ENCODE measurements at places on chromosomes 16 and 17.

DNA sequence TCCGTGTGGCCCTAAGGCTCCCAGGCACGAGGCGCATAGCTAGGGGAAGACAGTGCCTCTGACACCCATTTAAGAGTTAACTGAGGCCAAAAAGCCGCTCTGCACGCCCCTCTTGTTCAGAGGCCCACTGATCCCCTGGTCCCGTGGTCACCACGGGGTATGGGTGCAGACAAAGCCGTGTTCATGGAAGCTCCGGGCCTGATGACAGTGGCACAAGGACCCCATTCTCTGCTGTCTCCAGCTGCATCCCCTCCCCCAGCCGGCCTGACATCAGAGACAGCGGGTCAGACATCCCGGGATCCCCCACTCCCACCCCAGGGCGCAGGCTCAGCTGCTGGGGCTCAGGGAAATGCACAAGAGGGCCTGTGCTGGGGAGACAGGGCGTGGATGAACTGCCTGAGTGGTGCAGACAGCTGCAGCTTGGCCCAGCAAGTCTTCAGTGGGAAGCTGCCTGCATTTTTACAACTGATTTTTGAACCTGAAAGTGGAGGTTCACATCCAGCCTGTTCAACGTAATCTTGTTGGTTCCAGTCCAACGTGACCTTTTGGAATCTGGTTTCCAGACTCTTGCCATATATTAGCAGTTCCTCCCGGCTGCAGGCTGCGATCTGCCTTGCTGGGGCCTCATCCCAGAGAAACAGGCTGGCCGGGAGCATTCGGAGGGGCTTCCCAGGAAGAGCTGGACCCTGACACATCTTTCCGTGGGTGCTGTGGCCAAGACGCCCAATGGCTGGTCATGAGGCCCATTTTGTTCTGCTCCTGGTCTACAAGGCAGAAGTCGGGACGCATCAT, 9.7 kb upstream of the BAHCC1 start:
- no peak for DNase-seq

GRCh38 chr17:47875011-47875985, 20.7 kb upstream of the SP2 start:
- DNase-seq = no peak

DNA sequence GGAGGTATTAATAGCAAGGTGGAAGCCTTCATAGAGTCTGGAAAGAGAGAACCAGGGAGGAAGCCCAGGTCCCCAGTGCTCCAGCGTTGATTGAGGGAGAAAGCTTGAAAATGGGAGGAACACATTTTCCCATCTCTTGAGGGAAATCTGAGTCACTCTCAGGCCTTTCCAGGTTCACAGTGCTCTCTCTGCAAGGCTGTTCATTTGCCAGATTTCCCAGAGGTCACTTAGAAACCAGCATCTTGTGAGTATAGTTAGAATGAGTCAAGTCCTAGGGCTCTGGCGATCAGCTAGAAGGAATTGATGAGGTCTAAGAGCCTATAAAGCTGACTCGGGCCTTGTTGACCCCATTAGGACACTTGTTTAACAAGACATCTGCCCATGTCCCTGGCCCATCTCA, 17.7 kb upstream of the ZNF594 start:
- no peak for DNase-seq

DNA sequence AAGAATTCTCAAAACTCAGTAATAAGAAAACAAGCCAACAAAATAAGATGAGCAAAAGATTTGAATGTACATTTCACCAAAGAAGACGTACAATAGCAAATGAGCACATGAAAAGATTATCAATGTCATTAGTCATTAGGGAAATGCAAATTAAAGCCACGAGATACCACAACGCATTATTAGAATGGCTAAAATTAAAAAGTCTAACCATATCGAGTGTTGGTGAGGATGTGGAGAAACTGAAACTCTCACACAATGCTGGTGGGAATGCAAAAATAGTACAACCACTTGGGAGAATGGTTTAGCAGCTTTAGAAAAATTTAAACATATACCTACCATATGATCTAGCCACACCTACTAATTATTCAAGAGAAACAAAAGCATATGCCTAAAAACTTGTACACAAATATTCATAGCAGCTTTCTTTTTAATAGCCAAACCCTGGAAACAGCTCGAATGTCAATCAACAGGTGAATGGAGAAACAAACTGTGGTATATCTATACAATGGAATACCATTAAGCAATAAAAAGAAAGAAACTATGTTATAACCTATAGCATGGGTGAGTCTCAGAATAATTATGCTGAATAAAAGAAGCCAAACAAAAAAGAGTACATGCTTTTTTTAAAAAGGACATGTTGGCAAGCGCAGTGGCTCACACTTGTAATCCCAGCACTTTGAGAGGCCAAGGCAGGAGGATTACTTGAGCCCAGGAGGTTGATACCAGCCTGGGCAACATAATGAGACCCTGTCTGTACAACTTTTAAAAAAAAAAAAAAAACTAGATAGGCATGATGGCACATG, 103.6 kb downstream of the LITAF start:
- DNase-seq = no peak

DNA sequence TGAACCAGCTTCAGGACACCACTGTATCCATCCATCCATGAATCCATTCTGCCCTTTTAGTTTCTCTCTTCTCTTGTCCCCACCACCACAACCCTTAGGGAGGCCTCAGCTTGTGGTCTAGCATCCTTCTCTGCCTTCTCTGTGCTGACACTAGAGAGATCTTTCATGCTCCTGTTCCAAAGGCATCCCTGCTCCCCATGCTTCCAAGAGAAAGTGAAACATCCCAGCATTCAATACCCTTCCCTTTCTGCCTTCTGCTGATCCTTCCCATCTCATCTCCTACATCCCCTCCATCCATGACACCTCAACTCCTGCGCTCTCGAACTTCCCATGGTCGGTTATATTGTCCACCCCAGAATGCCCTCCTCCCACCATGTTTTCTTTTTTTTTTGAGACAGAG, 10.0 kb downstream of the RAPGEFL1 start:
- no peak for DNase-seq

DNA sequence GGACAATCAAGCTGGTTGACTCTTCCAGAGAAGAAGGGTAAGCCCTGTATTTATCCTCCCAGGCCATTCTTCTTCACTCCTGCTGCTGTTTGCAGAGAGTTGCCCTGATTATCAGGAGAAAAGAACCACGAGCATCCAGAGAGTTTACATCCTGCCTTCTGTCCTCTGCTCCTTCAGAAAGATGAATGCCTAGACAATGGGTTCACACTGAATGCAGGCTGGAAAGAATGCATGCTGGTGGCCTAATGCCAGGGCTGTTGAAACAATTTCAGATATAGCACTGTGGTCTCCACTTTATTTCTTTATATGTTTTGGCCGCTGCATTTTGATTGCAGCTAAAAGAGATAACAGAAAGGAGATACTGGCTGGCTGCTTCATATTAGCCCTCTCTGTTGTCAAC, 21.2 kb upstream of the HAS3 start:
- no peak for DNase-seq

GRCh38 chr17:69018687-69019086, 42.0 kb downstream of the ABCA9 start:
- DNase-seq = no peak

- no peak for DNase-seq
Measured at GRCh38 chr17:6348891-6349290, 86.0 kb downstream of the AIPL1 start.

DNA sequence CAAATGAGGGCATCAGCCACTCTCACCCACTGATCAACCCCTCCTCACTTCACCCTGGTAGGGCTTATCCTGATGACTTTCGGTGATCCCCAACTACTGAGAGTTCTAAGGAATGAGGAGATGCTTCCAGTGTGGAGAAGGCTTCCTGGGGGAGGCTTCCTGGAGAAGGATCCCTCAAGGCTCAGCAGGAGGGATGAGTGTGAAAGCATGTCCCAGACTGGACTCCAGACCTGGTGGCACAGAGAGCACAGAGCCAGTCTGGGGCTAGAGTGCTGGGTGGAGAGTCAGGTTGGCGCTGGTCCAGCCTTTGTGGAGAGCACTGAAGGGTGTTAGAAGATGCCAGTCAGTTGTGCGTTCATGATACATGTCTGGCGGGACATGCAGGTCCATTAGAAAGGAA, 53.7 kb downstream of the PLD6 start:
- no peak for DNase-seq

GRCh38 chr17:19579867-19580565, 46.4 kb downstream of the SLC47A1 start:
- DNase-seq = no peak

GRCh38 chr16:86525696-86526095, 15.4 kb downstream of the FOXF1 start:
- DNase-seq = no peak

DNA sequence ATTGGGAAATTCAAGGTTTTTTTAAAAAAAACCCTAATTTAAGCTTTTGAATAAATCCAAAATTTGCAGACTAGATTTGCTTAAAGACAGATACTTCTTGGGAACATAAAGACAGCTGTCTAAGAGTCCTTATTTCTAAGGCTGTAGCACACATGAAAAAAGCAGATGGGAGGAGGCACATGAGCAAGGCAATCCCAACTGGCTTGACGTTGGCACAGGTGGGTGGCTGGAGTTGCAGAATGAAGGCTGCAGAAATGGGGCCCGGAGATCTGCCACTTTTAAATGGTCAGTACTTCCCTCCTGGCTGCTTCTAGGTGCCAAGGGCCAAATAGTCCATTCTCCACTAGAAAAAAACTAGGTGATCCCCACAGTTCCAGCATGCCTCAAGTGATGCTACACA, 4.4 kb downstream of the KIAA0753 start:
- no peak for DNase-seq

GRCh38 chr16:85077039-85077438, 35.2 kb downstream of the CIBAR2 start:
- DNase-seq = no peak

DNA sequence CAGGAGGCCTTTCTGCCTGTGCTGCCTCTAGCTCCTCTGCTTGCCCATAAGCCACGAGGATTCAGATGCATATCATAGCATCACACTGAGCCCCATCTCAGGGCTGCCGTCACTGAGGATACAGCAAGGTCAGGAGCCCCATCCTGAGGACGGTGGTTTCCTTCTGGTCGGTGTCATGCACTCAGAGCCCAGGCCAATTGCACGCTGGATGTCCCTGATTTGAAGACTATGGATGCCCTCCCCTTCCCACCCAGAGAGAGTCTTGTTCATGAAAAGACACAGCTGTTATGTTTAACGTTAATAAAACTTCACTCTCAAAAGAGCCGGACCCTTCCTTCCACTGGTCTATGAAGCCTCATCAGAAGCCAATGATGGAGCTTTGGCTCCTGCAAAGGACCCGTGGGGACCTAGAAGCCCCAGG, 19.9 kb downstream of the COTL1 start:
- DNase-seq = no peak

DNA sequence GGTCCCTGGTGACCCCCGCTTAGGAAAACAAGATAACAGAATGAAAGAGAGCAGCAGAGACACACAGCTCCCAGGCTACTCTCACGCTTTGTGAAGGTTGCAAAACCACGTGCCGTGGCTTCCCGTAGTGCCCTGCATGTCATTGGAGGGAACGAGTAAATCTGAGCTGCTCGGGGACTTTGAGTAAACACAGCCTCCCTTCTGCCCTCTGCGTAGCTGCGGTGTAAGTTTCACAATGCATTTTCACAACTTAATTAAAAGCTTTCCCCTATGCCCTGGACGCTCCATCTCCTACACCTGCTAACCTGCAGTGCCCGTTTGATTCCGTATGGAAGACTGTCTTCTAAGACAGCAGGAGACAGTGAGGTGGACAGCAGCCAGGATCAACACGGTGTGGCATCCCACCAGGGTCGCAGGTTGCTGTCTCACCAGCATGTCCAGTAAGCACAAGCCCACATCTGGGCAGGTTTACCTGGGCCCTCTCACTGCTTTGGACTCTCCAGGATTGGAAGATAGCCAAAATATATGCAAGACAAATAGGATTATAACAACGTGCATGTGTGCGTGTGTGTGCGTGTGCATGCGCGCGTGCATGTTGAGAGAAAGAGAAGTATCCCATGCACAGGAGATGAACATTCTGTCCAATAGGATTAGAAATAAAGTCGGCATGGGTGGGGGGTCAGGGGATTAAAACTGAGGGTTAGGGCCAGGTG, 116.4 kb upstream of the RCVRN start:
- DNase-seq = no peak

- DNase-seq = no peak
Measured at GRCh38 chr16:68360956-68361355, 50.1 kb downstream of the PRMT7 start.

DNA sequence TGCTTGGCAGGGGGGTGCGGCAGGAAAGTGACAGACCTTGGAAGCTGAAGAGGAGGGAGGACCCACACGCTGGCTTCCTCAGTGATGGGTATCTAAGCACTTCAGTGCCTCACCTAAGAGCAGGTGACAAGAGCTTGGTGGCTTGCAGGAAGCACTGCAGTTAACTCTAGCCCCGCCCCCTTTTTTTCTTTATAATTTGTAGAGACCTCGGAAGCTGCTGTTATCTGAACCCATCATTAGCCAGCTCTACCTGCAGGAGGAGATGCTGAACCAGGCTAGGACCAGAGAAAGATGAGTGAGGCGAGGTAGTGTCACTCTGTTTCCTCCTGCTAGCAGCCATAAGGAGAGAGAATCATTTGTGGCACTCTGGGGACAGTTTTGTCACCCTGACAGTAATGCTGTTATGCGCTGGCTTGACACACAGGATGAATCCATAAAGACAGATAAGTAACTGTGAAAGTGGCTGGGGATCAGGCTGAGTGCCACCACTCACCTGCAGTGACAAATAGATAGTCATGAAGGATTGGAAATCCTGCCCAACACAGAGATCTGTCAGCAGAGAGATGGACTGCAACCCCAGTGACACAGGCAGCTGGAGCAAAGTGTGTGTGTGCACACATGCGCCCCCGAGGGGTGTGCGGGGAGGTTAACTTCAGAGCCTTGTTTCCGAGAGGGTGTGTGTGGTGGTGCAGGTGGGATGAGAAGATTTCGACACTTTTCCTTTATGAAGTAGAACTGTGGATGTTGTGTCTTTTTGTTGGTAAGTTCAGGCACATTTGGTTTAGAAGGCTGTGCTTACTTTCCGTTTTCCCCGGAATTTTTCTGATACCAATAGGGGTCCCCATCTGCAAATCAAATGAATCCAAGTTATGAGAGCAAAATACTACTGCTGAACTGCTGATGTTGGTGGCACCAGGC, 224.0 kb downstream of the IRX3 start:
- DNase-seq = no peak

DNA sequence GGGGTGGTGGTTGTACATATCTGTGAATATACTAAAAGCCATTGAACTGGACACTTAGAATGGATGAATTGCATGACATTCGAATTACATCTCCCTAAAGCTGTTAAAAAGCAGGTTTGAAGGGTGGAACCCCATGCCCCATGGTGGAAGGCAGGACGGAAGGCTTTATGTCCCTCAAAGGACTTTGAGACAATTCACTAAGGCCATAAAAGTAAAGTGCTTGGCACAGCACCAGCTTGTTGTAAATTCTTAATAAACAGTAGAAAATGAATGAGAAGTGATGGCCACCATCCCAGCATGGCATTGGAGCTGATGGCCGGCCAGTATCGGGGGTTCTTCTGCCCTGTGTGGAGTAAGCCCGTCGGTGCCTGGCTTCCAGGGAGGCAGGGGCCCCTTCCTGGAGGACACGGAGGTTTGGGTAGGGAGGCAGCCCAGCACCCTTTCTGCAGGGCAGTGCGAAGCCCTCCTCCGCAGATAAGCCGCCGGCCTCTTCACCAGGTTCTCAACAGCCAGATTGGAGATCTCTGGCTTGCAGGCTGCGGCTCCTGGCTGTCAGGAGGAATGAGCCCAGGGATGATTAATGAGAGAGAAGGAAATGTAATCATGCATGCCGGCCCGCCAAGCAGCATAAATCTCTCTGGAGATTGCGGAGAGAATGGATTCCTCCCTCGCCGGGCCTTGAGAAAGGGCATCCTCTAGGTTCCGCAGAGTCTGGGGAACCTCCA, 346.9 kb downstream of the FOXL1 start:
- no peak for DNase-seq

GRCh38 chr17:27807567-27808470, 7.5 kb upstream of the NOS2 start:
- peak; percentile 48 for DNase-seq
